ENCODE measurements at places on chromosomes 4 and X. TPM values are rescaled to one million over a fixed set of nuclear protein-coding genes. Genes with fewer than 3 reads are reported as not detected.

The CTAG2 gene
- not detected for total RNA-seq

The NPNT gene
- total RNA-seq, result 4.7 TPM

The ODAPH gene
- total RNA-seq, result not detected

The CFAP299 gene
- total RNA-seq, result not detected

The PABPC5 gene
- total RNA-seq, result 4.2 TPM

The MTTP gene
- not detected for total RNA-seq

The PIR gene
- 24.0 TPM for total RNA-seq

The CXCL8 gene
- total RNA-seq, result 4.9 TPM

The GPM6B gene
- total RNA-seq, result 9.7 TPM

The HTATSF1 gene
- 53.2 TPM for total RNA-seq

The TLR3 gene
- total RNA-seq, result 12.2 TPM

The RASL11B gene
- 0.66 TPM for total RNA-seq
